ENCODE measurements at places on chromosomes 13 and 19. TPM values are rescaled to one million over a fixed set of nuclear protein-coding genes. Genes with fewer than 3 reads are reported as not detected.

The PLEKHF1 gene
- 24.3 TPM for total RNA-seq

The NLRP9 gene
- total RNA-seq, result not detected

The CEACAM20 gene
- total RNA-seq, result not detected

The CCNE1 gene
- 29.7 TPM for total RNA-seq

The YIPF2 gene
- total RNA-seq, result 25.6 TPM

The COG6 gene
- total RNA-seq, result 25.5 TPM

DNA sequence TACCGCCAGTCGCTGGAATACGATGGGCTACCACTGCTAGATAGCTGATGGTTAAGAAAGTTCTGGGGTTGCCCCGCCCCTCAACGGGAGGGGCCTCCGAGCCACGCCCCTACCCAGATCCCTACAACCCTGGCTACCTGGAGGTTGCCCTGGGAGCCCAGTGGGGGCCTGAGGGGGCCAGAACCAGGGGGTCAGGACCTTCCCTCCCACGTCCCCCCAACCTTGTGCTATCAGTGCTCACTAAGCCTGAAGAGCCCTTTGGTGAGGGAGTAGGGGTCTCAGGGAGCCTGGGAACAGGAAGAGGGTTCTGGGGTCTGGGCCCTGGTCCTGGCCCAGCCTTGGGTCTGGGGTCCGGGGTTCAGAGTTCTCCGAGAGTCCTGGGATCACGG, 8.9 kb downstream of the OCEL1 start:
- peak; percentile 83 for DNase-seq

GRCh38 chr13:38980750-38981078, 9.9 kb downstream of the STOML3 start:
- no peak for DNase-seq

- DNase-seq, result peak; percentile 92
Observed at GRCh38 chr19:37468961-37469777, at the start of gene ZNF570. Gene ZNF570, plus strand, starts transcription at chr19:37469356. Its CDS starts 999 bp downstream, at chr19:37470355.

DNA sequence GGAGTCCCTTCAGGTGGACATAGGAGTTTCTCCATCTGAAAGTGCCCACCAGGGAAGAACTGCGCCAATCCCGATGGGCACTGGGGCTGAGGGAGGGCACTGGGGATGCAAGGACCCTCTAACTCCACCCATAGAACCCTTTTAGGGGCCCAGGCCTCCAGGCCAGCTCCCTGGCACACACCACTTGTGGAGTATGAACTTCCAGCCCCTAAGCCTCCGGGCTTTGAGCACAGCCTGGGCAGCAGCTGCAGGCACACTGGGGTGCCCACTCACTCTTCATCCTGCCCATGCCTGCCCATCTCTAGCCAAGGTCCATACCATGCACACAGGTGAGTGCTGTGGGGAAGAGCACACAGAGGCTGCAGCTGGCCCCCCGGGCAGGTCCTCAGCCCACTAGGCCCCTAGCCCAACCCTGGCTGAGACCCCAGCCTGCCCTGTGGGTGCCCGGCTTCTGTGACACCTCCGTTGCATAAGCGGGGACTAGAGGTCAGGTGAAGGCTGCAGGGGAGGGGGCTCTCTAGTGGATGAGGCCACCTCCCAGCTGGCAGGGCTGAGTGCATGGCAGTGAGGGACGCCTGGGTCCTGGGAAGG, 14.6 kb upstream of the SLC7A10 start:
- no peak for DNase-seq

- no peak for DNase-seq
Observed at GRCh38 chr13:93144031-93144430, 82.6 kb upstream of the GPC6 start.

- DNase-seq, result no peak
Observed at GRCh38 chr13:34031610-34032009, 213.7 kb downstream of the RFC3 start.

DNA sequence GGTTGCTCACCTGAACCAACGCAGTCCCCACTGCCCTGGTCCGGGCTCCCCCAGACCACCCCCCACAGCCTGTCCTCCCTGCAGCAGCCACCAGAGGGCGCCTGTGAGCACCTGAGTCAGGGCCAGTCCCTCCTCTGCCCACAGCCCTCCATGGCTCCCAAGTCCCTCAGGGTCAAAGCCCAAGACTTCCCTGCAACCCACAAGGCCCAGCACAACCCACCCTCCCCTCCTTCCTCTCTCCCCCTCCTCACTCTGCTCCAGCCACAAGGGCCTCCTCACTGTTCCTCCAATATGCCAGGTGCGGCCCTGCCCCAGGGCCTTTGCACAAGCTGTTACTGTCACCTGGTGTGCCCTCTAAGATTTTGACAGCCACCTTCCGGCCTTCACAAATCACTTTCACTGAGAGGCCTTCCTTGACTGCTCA, 10.9 kb downstream of the GNA15 start:
- peak; percentile 79 for DNase-seq

DNA sequence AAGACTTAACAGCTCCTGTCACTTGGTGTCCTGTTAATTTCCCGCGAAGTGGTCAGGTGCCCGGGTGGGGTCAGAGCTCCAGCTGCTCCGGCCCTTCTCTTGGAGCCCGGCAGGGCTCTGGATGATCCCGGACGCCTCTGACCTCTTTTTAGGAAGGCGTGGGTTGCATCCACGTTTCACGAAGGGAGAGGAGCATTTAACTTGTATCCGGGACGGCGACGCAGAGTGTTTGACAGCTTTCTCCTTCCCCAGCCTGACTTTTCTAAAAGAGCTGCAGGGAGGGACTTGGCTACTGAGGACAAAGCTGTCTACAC, 656 bp downstream of the ZNF155 start:
- peak; percentile 20 for DNase-seq

GRCh38 chr13:46492946-46493345, 60.0 kb upstream of the LRCH1 start:
- DNase-seq, result no peak

DNA sequence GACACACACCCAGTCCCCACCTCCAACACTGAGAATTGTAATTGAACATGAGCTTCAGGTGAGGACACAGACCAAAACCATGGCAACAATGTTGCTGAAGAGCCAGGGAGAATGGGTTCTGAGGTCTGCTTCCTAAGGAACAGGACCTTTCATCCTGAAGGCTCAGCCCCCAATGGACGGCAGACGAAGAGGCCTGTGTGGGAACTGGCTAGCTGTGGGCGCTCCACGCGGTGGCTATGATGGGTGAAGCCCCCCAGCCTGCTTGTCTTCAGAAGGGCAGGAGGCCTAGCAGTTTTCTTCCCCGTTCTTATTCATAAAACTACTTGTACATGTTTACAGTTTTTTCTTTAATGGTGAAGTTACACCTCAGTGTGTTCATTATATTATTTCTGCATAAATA, 136.1 kb upstream of the SPACA7 start:
- no peak for DNase-seq

GRCh38 chr13:50892210-50892944, 17.2 kb upstream of the RNASEH2B start:
- peak; percentile 48 for DNase-seq

DNA sequence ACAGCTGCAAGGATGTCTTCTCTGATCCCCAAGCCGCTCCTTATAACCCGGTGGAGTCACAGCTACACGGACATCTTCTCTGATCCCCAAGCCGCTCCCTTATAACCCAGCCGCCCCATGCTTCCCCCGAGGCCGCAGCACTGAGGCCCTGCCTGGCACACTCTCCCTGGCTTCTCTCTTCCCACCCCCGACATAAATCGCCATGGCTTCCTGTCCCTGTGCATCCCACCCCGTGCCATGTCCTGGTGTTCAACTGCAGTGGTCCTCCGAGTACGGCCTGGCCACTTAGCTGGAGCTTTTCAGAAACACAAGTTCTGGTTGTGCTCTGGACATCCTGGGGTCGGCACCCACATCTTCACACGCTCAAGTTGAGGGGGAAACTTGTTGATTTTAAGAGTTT, 60.4 kb downstream of the RASA3 start:
- no peak for DNase-seq

DNA sequence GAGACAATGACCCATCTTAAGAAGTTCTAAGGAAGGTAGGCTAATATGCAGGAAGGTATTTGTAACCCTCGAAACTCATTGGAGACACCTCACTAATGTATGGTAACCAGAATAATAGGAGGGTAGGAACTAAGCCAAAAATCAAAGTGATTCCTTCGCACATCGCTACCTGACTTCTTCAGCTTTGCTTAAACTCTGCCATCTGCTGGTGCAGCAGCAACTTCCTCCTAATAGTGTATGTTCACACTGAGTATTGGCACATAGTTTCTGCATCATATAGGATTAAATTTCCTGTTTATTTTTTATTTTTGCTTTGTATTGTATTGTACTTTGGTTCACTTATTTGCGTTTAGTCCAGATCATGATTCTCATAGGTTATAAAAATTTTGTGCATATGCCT, 676.2 kb downstream of the GPC5 start:
- no peak for DNase-seq

GRCh38 chr19:49097453-49098288, 12.4 kb downstream of the SNRNP70 start:
- peak; percentile 79 for DNase-seq

- no peak for DNase-seq
Observed at GRCh38 chr13:33109801-33110200, 93.6 kb downstream of the KL start.

DNA sequence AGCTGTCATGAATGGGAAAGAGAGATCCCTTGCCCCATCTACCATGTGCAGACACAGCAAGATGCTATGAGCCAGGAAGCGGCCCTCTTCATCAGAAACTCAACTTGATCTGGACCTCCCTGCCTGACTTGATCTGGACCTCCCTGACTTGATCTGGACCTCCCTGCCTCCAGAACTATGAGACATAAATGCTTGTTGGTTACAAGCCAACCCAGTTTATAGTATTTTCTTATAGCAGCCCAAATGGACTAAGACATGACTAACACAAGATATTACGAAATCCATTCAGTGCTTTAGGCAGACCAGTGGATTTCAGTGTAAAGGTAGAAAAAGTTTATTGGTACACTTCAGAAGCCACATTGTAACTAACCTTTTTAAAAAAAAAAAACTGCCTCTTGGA, 15.6 kb downstream of the PCID2 start:
- DNase-seq, result no peak

DNA sequence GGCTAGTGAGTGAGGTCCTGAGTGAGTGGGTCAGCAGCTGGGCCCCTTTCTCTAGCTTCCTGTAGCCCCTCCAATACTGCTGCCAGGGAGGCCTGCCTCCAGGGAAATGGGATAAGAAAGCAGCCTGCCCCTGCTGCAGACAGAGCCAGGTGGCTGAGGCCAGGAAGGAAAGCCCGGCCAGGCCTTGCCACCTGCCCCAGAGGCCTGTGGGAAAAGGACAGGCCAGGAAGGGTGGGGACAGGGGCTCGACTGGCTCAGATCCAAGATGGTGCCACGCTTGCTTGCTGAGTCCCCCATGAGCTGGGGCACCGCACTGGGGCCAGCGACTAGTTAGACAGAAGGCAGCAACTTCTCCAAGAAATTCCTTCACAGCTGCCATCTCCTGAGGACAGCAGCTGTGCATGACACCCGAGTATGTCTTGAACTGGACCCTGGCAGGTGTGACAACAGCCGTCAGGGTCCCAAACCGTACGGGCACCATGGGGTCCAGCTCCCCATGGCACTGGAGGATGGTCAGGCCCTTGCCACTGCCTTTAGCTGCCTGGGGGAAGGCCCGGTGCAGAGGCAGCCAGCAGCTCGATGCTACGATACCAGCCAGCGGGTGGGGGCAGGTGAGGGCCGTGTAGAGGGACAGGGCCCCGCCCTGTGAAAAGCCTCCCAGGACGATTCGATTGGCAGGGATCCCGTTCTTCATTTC, 5.1 kb upstream of the PRR36 start:
- DNase-seq, result no peak

GRCh38 chr13:99614465-99614885, 113.2 kb downstream of the TM9SF2 start:
- peak; percentile 32 for DNase-seq

GRCh38 chr19:33736158-33736557, 60.5 kb upstream of the KCTD15 start:
- no peak for DNase-seq

DNA sequence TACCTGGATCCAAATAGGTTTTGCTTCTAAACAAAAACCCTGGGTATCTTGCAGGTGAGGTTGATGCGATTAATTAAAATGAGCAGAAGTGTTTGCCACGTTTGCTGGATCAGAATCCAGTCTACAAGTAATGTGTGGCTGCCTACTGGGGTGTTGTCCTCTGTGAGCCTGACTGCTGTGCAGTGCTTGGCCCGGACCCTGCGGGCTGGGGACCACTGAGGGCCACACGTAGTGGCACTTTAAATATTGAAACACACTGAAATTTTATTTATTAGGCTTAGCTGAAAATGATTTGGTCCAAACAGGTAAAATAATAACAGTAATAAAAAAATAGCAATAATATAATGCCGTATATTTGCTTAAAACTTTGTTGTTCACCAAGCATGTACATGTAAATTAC, 338.0 kb downstream of the MYO16 start:
- DNase-seq, result no peak

GRCh38 chr13:63161219-63161618, 1745.6 kb upstream of the PCDH20 start:
- no peak for DNase-seq

GRCh38 chr13:28485996-28486543, 8.9 kb downstream of the FLT1 start:
- DNase-seq, result no peak
